Stimulated activated CD8-positive, alpha-beta memory T cell treated with anti-CD3 and anti-CD28 coated beads, Interleukin-15, amount 100 ng/mL, for 4 hours (primary cell): ENCODE measurements at places on chromosomes 12 and 14.
A peak's percentile ranks its signal among the peaks of the same experiment; 100 is the strongest.

DNA sequence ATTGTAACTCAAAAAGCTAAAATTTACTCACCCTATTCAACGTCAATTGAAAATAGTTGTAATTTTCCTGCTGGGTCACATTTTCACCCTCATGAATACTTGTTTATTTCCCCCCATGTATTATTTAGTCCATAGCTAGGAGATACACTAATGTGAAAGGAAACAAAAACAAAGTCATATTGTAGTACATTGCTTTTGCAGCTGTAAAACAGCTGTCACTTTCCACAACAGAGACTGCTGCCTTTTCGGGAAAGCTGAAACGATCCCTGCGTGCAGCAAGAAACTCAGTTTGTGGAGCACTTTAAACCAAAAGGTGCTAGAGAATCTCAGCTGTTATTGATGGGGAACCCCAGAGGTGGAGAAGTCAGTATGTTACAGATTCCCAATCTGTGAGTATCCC is 4.3 kb downstream of the RACGAP1 start:
- no peak for DNase-seq

DNA sequence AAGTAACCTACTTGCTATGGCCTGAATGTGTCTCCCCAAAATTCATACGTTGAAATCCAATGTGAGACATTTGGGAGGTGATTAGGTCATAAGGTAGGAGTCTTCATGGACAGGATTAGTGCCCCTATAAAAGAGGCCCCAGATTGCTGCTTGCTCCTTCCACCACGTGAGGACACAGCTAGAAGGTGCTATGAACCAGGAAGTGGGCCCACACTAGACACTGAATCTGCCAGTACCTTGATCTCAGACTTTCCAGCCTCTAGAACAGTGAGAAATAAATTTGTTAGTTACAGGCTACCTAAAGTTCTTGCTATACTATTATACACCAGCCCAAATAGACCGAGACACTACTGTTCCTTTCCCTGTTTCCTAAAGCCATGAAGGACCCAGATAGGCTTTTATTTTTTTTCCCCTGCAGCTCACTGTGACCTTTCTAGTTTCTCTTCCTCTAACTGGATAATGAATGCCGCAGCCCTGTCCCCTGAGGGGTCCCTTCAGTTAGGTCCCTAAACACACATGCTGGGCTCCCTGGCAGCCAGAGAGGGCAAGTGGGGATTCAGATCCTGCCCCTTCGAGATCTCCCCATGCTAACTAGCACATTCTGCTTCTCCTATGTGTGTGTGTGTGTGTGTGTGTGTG is 19.3 kb downstream of the SLC25A3 start:
- DNase-seq: no peak

- peak; percentile 42 for DNase-seq
Observed at GRCh38 chr14:92615451-92615850, 101.9 kb downstream of the RIN3 start.

DNA sequence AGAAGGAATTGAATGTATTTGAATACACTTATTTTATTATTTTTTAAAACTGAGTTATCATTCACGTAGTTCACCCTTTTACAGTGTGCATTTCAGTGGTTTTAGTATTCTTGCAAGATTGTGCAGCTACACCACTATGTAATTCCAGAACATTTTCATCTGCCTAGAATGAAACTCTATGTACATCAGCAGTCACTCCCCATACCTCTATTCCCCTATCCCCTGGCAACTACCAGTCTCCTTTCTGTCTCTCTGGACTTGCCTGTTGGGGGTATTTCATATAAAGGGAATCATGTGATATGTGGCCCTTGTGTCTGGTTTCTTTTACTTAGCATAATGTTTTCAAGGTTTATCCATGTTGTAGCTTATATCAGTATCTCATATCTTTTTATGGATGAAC is 96.8 kb downstream of the BORCS5 start:
- no peak for DNase-seq

DNA sequence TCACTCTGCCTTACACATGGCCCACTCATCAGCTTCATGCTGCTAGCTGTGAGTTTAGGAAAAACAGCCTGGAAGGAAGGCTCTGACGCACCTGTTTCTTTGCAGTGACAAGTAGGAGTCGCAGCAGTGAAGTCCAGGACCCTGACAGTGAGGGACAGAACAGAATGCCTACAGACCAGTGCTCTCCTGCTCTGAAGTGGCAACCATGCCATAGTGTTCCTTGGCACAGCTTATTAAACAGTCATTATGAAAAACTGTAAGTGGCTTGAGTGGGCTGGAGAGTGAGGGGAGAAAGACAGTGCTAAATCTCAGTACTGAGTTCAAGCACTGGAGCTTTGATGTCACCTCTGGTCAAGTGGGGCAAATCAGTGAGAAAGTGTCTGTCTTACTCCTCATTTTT is 61.7 kb downstream of the MYRFL start:
- DNase-seq: no peak

- DNase-seq: peak; percentile 1
Observed at GRCh38 chr14:98290596-98290995, 981.4 kb downstream of the BCL11B start.
